ENCODE measurements at places on chromosomes 16 and 17. TPM values are rescaled to one million over a fixed set of nuclear protein-coding genes. Genes with fewer than 3 reads are reported as not detected.

ASGR2 gene
- not detected for total RNA-seq

RASL10B gene
- total RNA-seq: 0.15 TPM

TPPP3 gene
- total RNA-seq: 9.5 TPM

BCL6B gene
- not detected for total RNA-seq

KRT27 gene
- 0.06 TPM for total RNA-seq

SKAP1 gene
- not detected for total RNA-seq

CLDN7 gene
- total RNA-seq: 3.0 TPM

DDX52 gene
- 27.6 TPM for total RNA-seq

SAP30BP gene
- total RNA-seq: 124 TPM

MYL4 gene
- not detected for total RNA-seq

FSCN2 gene
- total RNA-seq: 1.0 TPM

ATP1B2 gene
- 0.17 TPM for total RNA-seq

UBTF gene
- 105 TPM for total RNA-seq

FAM20A gene
- total RNA-seq: not detected

Data from A549 treated with Hydrocortisone at 1 μM for 4 hours (cell line).